ENCODE measurements at places on chromosomes 12 and 14.

DNA sequence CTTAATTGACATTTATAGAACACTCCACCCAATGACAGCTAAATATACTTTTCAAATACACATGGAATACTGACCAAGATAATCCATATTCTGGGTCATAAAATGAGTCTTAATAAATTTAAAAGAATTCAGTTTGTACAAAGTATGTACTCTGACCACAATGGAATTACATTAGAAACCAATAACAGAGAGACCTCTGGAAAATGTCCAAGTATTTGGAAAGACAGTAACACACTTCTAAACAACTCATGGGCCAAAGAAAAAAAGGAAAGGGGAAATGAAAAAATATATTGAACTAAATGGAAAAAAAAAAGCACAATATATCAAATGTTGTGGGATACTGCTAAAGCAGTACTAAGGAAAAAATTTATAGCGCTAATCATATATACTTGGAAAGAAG lies 52.0 kb downstream of the CRACR2A start:
- no peak for DNase-seq

DNA sequence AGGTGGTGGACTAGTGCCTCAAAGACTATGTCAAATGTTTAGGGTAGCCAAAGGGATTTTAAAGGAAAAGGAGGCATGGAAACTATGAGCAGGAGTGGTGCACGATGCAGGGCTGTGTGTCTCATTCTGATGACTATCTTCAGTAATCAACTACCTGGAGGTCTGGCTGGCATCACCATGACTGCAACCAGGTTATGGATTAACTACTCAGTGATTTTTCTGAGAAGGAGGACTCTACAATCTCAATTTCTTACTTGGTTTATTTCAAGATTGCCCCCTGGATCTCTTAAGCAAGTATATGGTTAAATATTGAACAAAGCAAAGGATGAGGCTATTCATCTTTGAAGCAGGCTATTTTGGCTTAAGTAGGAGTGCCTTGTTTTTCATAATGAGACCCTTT lies 19.2 kb upstream of the EDDM3A start:
- DNase-seq = no peak

DNA sequence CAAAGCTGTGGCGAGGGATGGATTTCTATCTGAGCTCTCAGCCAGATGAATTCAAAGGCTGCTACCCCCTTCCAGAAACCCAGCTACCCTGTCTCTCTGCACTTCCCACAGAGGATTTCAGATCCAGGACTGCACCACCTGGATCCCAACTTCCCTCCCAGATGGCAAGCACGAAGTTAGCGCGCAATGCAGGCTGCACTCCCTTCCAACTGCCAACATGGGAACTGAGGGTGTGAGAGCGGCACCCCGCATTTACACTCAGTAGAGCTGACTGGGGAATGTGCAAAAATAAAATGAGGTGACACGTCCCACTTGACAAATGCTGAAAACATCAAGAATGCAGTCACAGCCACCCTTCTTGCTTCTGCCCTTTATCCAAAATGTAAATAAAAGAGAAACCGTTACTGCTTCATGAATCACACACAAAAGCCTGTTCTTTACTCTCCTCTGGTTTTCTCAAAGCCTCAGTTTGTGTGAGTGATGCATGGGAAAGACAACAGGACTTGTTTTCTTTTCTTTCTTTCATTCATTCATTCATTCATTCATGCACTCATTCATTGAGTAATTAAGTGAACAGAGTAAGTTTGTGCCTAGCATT lies 85.7 kb downstream of the ITPK1 start:
- no peak for DNase-seq

DNA sequence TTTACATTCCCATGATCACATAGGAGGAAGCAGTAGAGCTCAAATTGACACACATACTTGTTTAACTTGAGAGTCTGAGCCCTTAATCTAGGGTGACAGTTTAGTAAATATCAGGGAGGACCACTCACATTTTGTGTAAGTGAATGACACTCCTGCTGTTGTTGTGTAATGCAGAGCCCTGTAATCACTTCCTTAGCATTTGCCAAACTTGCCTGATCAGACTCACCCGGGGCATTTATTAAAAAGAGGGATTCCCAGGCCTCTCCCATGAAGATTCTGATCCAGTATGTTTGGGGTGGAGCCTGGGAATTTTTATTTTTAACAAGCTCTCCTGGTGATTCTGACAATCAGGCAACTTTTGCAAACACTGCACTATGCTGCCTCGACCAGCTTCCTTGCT lies 119.6 kb downstream of the NUAK1 start:
- no peak for DNase-seq

- no peak for DNase-seq
Measured at GRCh38 chr12:52585066-52585465, 11.4 kb upstream of the KRT74 start.

DNA sequence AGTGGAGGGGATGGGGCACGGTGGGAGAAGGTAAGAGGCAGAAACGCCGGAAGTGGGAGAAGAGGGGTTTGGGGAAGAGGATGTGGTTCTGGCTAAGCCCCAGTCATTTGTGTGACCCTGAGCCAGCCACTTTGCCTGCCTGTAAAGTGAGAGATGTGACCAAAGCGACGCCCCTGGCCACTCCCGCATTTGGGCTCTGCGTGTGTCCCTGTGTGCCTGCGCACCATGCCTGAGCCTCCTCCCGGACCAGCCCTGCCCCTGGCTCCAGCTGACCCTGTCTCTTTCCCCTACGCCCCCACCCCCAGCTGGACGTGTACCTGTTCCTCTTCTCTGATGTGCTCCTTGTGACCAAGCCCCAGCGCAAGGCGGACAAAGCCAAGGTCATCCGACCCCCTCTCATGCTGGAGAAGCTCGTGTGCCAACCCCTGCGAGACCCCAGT lies 8.0 kb downstream of the PLEKHG6 start:
- no peak for DNase-seq

DNA sequence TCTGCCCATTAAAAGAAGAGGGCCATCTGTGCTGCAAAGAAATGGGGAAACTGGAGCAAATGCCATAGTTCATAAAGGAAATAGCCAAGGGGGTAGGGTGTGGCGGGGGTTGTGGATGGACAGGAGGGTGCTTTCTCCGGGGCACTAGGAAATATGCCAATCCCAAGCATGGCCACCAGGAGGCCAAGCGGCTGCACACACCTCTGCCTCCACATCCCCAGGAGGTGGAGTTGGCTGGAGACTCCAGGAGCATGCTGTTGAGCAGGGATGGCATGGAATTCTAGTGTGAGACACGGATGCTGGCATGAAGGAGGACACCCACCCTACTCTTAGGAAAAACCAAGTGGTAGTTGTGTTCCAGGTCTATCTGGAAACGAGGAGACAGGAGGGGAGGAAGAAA lies 25.2 kb downstream of the NID2 start:
- DNase-seq = no peak

- no peak for DNase-seq
Measured at GRCh38 chr12:49365542-49365941, 1.7 kb upstream of the SPATS2 start.

- DNase-seq = no peak
Measured at GRCh38 chr12:94304566-94305061, 155.1 kb downstream of the CEP83 start.

- DNase-seq = peak; percentile 82
Measured at GRCh38 chr14:89027097-89027740, 202.8 kb downstream of the TTC8 start.

GRCh38 chr14:77133720-77134338 lies 7.8 kb downstream of the ZDHHC22 start:
- DNase-seq = peak; percentile 73

- DNase-seq = no peak
Measured at GRCh38 chr14:59026081-59026480, 162.4 kb upstream of the DAAM1 start.

GRCh38 chr14:92459950-92460421 lies 53.6 kb upstream of the RIN3 start:
- DNase-seq = no peak

DNA sequence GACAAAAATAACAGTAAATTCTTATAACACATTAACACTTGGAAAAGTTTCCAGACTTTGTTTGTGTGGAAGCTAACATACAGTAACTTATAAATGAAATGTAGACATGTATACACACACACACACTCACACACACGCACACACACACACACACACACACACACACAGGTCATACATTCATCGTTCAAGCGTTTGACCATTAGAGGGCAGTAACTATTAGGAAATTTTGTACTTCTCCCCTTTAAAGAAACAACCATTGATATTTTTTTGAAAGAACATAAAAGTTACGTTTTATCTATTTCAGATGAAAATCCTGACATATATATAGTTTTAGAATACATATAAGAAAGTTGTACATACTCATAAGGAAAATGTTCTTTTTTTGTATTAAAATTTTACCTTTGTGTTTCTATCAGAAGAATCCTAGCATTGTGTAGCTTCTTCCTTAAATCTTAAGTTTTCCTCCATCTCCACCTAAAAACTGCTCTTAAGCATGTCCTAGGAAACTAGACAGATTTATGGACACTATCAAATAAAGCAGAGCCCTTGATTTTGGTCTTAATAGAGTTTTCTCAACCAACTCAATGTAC lies 29.0 kb downstream of the PTPRQ start:
- peak; percentile 8 for DNase-seq

DNA sequence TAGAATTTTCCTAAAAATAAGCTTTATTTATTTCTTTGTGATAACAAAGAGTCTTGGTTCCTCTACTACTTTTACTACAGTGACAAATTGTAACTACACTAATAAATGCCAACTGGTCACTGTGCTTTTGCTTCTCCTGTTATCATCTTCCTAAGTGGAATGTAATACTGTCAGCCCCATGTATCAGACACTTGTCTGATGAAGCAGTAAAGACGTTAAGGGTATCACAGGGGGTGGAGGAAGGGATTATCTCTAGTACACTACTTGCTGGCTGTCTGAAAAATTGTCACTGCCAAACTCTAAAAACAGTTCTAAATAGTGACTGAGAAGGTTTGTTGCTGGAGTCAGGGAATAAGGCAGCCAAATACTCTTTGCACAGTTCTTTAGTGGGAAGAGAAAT lies 11.3 kb downstream of the ASB8 start:
- DNase-seq = no peak

- no peak for DNase-seq
Measured at GRCh38 chr12:108641446-108642268, 8.0 kb upstream of the SELPLG start.

GRCh38 chr14:65834812-65835211 lies 422.3 kb downstream of the FUT8 start:
- no peak for DNase-seq

DNA sequence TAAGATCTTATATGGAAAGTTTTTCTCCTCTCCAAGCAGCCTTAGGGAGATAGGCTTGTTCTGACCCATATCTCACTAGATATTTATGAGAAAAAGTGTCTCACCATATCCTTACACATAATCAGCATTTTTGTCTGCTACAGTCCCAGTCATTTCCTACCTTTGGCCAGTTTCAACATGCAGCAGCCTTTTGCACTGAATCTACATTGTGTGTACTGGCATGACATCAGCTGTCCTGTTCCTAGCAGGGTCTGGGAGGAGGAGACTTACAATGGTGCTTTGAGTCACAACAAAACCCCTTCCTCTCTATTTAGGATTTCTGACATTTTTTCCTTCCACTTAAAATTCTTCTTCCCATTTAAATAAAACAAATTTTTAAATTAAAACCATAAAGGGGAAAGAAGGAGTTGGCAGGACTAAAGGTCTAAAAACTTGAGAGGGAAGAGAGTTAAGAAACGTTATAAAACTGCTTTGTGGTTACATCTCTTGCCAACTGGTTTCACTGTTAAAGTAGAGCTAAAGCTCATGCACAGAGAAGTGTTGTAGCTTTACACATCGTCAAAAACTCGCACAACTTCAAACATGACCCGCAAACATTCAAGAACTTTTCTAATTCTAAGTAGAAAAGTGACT lies 53.3 kb upstream of the CERS5 start:
- DNase-seq = peak; percentile 50

DNA sequence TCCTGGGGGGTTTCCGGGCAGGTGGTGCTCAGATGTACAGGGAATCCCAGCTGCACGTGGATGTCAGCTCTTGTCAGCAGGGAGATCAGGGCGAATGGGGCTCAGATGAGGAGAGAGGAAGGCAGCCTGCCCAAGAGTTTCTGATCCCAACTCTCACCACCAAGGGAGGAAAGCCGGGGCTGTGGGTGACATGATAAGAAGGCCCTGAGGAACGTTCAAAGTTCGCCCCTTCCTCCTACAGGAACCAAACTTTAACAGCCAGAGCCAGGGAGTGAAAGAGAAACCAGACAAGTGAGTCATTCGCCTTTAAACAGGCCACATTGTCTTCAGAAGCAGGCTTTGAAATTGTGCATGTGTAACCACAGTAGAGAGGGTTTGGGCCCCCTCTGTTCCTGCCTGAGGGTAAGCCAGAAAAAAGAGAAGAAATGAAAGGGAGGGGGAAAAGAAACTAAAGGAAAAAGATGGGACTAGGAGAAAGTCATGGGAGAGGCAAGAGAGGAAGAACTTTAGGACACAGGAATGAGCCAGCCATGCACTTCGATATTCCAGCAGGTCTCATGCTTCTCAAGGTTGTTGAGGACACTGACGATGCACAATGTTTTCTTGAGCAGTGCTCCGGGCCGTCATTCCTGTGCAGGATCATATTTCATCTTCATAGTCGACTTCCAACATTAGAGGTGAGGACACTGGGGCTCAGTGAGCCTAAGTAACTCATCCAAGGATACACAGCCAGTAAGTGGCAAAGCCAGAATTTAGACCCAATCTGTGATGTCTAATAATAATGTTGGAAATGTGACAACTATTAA lies 691.4 kb upstream of the TBX3 start:
- peak; percentile 43 for DNase-seq

DNA sequence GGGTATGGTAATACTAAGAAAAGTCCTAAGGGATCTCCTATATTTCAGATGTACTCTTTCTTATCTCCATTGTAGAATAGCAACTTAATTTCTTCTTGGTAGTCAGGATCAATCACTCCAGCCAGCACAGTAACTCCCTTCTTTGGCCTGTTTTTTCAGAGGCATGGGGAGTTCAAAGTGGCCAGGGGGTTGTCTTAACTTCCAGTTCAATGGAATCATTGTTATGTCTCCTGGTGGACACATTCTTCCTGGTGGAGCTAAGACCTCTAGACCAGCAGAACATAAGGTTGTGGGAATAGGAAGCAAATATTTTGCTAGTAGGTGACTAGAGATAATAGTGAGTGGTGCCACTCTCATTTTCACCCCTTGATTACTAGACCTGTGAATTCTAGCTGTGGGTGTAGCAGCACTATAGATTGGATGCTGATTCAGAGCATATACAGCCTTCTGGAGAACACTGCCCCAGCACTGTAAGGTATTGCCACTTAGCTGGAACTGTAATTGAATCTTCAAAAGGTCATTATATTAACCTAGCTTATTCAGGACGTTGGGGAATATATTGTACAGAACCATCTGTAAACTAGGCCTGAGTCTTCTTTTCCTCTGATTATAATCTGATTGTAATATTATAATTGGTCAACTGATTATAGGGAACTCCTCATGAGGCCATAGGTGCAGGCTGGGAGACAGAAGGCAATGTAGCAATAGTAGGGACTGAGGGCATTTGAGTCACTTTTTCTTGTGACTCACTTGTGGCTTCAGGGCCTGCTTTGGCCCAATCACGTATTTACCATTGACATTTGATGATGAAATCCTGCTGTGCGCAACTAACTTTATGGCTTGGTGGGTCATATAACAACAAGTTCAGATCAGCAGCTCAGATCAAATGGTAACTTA lies 60.2 kb upstream of the ATP2B1 start:
- DNase-seq = peak; percentile 54

All from hepatic stellate cell (primary cell).